ENCODE measurements at places on chromosomes 12 and 14.

DNA sequence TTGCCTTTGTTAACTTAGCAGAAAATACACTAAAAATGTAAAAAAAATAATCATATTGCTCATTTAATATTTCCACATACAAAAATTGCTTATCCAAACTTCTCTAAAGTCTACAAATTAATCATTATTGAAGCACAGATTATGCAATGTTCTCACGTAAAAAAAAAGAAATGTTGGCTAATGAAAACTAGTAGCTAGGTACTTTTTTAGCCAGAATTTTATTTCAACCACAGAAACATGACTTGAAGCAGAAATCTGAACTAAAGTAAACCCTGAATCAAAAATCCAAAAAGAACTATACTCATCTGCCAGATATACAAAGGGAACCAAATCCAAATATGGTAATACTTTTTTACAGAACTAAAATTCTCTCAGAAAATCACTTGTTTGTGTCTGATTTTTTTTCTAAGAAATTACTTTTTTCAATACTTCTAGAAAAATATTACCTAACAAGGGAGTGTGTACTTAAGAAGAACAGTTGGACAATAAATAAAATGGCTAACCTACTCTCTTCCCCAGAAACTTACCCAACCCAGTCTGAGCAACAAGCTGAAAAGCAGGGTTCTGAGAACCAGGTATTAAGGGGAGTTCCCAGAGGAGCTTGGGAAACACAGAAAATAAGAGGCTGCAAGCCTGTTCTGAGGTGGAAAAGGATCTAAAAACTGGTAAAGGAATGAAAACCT lies 78.4 kb upstream of the RAP1B start:
- no peak for DNase-seq

- no peak for DNase-seq
Observed at GRCh38 chr14:100673807-100674154, 52.9 kb upstream of the DLK1 start.

- no peak for DNase-seq
Observed at GRCh38 chr14:39233680-39234326, at the start of gene MIA2. TSS of gene MIA2 (plus strand) at chr14:39233915. CDS start at chr14:39234115, 200 bp downstream.

DNA sequence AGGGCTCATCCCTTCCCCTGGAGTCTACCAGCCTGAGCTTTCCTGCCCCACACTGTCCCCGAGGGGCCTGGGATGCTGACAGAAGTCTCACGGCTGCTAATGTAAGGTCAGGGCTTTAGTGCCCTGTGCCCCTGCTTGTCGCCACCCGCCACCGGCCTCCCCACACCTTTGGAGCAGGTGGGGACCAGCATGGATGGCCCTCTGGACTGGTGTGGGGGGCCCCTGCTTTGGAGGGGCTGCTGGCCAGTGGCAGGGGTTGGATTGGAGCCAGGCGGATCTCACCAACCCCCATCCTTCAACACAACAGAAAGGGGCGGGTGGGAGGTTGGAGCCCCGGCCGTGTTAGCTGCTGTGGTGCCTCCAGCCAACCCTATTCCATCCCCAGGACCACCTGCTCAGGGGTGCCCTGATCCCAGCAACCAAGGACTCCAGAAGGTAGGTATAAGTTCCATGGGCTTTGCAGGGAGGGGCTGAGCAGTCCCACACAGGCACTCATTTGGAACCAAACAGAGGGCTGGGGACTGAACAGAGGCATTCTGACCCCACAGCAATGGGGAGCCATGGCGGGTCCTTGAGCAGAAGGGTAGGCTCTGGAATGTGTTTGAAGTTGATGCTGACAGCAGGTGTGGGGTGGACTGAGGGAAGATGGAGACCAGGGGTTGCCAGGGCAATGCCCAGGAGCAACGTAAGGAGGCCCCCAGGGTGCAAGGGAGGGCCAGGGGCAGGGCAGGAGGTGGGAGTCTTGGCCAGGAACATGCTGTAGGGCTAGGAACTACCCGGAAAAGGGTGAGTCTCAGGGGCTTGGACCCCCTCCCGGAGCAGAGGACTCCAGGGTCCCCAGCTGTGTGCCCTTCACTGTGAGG lies 145.1 kb upstream of the C14orf180 start:
- no peak for DNase-seq

DNA sequence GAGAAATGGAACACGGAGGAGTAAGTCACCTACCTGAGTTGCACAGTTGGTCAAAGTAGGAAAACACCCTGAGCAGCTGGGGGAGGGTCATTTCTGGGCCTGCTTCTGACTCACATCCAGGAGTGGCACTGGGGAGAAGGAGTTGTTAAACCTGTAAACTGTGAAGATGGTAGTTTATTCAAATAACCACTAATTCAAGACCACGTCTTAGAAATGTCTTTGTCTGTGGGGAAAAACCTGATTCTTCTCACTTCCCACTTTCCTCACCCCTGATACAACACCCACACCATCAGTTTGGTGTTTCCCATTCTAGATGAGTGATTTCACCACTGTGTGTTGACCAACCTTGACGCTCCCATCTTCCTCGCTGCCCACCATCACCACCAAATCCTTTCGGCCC lies 207.1 kb downstream of the ANO4 start:
- DNase-seq = no peak

GRCh38 chr14:68753690-68754089 lies 39.2 kb downstream of the ZFP36L1 start:
- DNase-seq = no peak

DNA sequence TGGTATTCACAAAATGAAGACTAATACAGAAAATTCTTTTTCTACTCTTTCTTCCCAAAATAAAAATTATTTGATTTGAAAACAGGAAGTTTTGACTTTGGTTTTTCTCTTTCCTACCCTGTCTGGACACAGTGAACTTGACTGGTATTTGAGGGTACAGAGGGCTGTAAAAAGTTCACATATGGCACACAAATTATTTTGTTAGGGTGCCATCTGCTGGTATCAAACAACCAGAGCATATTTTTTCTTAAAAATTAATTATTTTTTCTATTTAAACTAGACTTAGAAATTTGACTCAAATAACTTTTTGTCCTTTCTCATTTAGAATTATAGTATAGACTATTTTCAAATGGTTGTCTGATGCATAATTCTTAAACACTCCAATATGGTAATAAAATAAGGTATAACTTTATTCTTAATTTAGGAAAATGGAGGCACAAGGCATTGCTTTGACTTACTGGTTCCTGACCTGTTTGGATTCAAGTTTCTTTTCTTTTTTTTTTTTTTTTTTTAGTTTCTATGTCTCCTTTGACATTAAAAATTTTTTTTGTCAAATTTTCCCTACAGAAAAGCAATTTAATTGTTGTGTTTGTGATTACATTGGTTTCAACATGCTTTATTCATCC lies 390.6 kb downstream of the PRKD1 start:
- no peak for DNase-seq

- DNase-seq = no peak
Observed at GRCh38 chr14:81415781-81416180, 15.7 kb upstream of the STON2 start.

DNA sequence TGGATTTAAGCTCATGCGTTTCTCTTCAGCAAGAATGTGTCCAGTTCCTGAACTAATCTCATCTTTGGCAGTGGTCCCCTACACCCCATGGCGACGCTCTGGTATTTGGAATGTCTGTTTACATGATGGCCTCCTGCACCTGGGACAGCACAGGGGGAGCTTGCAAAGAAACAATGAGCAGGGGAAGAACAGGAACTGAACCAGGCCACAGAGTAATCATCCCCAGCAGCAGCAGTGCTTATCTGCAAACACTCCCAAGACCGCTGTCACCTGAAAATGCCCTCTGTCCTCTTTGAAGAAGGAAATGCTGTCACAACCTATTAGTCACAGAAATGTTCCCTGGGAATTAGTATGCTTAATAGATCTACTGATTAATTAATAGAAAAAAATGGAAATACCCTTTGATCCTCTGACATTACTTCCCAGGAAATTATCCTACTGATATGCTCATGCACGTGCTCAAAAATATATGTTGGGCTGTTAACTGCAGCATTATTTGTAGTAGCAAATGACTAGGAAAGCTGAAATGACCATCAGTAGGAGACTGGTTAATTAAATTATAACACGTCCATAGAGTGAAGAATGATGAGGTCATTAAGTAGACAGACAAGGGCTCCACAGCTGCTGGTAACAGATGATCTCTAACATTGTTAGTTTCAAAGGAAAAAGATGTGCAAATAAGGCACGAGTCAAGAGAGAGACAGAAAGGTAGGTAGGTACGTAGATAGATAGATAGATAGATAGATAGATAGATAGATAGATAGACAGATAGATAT lies 279.3 kb upstream of the FLRT2 start:
- DNase-seq = no peak

GRCh38 chr12:52007158-52007921 lies 594 bp downstream of the TAMALIN start:
- peak; percentile 54 for DNase-seq
